Transverse colon (tissue), 4 donors: ENCODE measurements at places on chromosomes 7 and 10. TPM values are rescaled to one million over a fixed set of nuclear protein-coding genes. Genes with fewer than 3 reads are reported as not detected.

GRCh38 chr7:20381406-20382034 is 50.8 kb downstream of the ITGB8 start:
- no peak for DNase-seq

GRCh38 chr10:29600821-29601220 is 34.0 kb downstream of the SVIL start:
- no peak for DNase-seq

GRCh38 chr7:117809958-117810357 is 63.3 kb downstream of the CTTNBP2 start:
- no peak for DNase-seq

GRCh38 chr10:6254201-6254600 is 51.5 kb downstream of the PFKFB3 start:
- no peak for DNase-seq

Gene FBXL13
- 6.8 TPM for total RNA-seq

GRCh38 chr7:148814922-148815559 is 69.0 kb downstream of the EZH2 start:
- no peak for DNase-seq

- DNase-seq: no peak
These were observed 155.3 kb upstream of the AKR1E2 start for GRCh38 chr10:4670737-4671136.

GRCh38 chr10:101151395-101151794 is 20.3 kb downstream of the TLX1 start:
- no peak for DNase-seq

Gene MYO3A
- total RNA-seq: 0.27 TPM

Gene CDCA7L
- total RNA-seq: 16.3 TPM

Gene TSPAN15
- 147 TPM for total RNA-seq

- no peak for DNase-seq
These were observed 47.2 kb upstream of the NRP1 start for GRCh38 chr10:33381451-33382215.

Gene TFEC
- 6.8 TPM for total RNA-seq

DNA sequence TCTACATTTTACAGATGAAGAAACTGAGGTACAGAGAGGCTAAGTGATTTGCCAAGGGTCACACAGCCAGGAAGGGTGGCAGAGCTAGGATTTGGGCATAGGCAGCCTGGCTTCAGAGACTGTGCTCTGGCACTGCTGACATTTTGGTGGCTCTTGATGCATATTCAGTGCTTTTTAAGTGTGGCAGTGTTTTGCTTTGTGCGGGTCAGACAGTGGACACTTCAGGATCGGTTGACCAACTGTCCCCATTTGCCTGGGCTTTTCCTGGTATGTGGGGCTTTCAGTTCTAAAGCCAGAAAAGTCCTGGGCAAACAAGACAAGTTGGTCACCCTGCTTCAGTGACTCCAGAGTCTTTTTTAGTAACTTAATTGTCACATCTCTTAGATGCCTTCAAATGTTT is 35.0 kb downstream of the SUFU start:
- no peak for DNase-seq

Gene BRAF
- 28.5 TPM for total RNA-seq

DNA sequence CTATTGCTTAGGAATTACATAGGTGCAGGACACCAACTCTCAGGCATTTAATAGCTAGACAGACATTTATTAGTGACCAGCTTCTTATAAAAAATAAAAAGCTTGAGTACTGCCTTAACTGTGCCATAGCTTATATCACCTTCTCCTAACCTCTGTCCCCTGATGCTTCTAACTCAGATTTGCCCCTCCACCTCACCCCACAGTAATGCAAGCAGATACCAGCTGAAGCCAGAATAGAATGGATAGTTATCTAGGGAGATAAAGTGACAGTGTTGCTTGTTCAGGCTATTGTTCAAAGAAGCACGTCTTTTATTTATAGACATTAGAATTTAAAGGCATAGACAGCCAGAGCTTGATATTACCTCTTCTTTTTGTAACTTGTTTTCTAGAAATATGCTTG is 99.6 kb upstream of the GLCCI1 start:
- DNase-seq: no peak

DNA sequence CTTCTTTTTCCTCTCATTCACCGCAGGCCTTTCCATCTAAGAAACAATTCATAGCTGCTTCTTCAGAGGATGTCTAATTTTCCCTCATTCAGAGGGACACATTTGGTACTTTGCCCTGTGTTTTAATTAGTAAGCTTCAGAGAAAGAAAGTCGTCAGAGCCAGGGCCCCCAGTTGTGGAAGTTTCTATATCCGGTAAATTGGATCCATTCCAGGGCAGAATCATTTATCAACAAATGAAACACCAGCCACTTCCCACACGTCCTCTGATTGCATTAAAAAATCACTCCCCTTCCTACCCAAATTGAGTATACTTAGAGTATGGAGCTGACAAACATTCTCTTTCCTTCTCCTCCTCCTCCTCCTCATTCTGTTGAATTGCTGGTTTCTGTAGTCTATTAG is 205.8 kb upstream of the HDAC9 start:
- no peak for DNase-seq

Gene SPACDR
- not detected for total RNA-seq

GRCh38 chr10:15640536-15641085 is 79.1 kb downstream of the ITGA8 start:
- DNase-seq: no peak

- DNase-seq: peak; percentile 8
These were observed 49.1 kb upstream of the CDC14C start for GRCh38 chr7:48875045-48875916.

- no peak for DNase-seq
These were observed 151.5 kb upstream of the AOAH start for GRCh38 chr7:36875794-36876193.

DNA sequence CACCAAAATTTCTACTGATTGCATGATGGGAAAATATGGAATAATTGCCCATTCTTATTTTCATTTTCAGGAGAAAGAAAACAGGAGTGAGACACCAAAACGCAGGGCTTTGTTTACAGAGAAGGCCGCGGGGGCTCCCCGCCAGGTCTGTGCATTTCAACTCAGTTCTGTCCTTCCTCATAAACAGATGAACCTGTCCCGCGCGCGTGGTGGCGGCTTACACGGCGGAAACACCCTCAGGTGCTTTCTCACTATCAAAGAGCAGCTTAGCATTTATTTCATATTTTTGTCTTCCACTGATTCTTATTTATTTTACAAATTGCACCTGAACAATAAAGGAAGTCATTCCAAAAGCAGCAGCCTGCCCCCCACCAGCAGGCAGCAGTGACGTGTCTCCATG is 579.4 kb downstream of the PTPRN2 start:
- DNase-seq: no peak

Gene ZNF37A
- 17.9 TPM for total RNA-seq

Gene PDZD7
- total RNA-seq: not detected

DNA sequence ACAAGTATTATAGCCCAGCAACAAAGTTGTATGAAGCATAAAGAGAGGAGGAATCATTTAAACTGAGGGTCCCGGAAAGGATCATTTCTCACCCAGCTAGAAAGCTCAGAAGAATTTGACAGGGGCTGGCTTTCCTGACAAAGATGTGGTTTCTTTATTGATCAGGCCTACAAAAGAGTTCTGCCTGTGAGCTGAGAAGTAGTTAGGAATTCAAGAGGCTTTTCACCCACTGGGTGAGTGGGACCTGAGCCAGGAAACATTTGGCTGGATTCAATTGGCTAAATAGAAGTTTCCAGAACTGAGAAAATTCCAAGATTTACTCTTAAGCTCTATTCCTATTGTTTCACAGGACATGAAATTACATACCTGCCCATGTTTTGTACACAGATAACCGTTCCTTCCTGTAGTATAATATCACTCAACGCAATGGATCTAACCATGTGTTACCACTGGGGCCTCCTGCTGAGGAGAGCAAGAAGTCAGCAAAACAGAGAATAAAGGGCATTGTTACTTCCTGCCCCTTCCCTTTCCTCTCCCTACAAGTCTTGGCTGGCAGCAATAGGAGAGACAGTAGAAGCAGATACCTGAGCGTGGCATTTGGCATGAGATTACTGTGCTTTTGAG is 53.9 kb upstream of the PAPSS2 start:
- DNase-seq: no peak

DNA sequence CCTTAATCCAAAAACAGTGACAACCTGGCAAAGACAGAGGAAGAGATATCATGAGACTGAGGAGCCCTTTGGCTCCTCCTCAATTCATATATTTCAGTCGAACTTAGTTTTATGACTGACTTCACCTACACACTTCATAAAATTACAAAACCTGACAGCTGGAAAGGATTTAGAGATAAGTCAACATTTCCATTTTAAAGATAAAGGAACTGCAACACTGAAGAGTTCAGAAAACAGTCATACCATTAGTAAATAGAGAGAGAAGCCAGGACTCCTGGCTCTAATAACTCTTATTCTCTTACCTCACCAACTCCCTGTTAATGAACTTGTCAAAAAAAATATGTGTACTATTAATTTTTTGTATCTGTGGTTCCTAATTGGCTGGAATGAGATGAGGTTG is 141.0 kb upstream of the COL1A2 start:
- no peak for DNase-seq

GRCh38 chr7:73515178-73515577 is 6.9 kb downstream of the BAZ1B start:
- DNase-seq: no peak

GRCh38 chr10:74705358-74705980 is 120.9 kb upstream of the KAT6B start:
- DNase-seq: no peak

DNA sequence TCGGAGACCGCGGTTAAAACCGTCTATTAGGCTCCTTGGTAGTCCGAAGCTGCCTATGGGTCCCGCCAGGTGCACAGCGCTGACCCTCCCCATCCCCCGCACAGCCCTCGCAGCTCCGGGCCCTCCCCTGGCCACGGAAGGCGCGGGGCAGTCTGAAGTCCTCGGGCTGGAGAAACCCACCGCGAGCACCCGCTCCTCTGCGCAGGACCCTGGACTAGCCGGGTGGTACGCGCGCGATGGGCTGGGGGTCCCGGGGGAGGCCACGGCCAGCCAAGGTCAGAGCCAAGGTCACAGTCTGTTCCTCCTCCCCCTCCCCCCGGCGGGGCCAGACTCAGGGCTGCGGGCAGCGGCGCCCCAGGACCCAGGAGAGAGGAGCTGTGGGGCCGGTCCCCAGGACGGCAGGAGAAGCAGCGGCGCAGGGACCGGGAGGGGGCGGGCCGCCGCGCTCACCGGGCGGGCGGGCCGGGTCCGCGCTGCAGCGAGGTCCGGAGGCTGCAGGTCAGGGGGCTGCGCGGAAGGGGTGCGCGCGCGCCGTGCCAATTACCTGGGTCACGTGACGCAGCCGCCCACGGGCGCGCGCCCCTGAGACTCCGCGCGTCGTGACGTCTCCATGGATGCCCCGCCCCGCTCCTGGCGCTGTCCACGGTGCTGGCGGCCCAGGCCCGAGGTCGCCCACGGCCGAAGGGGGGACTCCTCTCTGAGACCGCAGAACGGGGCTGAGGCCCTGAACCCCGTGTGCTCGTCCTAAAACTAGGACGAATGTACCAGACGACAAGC is at the start of gene OGDHL:
Gene OGDHL, minus strand, starts transcription at position 535 of the 777 bp plus-strand sequence. CDS start 3,731 bp downstream, outside the sequence.
- DNase-seq: peak; percentile 27

DNA sequence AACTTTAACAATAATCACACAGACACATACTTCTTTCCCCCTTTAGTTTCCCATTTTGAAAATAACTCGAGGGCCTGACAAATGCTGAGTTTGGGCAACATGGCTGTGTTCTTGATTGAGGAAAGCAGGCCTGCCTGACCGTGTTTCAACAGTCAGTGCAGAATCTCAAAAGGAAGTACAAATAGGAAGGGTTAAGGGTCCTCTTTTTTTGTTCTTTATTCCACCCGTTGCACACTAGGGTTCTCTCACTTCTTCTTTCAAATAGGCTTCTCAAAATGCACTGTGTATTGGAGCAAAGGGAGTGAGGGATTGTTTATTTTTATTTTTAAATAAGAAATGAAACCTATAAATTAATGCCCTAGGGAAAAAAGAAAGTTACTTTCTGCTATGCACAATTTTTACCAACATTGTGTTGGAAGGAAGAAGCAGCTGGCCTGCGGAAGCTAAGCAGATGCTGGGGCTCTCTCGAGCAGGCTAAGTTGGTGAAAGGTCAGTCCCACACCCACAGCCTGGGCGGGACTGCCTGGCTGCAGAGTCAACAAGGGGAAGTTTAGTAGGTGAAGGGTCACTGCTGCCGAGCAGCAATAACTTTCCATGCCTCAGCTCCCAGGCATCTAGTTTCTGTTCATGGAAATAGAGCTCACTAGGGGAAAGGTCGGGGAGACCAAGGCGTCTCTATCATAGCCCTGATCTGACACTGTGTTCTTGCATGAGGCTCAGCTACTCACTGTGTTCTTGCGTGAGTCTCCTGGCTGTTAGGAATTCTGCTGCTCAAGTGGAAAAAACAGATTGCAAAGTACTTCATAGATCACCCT is 12.2 kb upstream of the PDK4 start:
- peak; percentile 96 for DNase-seq
